ENCODE measurements at places on chromosomes 4 and X. TPM values are rescaled to one million over a fixed set of nuclear protein-coding genes. Genes with fewer than 3 reads are reported as not detected.

GRCh38 chr4:109497511-109497910, 62.5 kb upstream of the MCUB start:
- peaks cover 67% of the 10 kb centered on the region for H3K36me3 ChIP-seq
- H3K27ac ChIP-seq: no peak overlapping the region

DNA sequence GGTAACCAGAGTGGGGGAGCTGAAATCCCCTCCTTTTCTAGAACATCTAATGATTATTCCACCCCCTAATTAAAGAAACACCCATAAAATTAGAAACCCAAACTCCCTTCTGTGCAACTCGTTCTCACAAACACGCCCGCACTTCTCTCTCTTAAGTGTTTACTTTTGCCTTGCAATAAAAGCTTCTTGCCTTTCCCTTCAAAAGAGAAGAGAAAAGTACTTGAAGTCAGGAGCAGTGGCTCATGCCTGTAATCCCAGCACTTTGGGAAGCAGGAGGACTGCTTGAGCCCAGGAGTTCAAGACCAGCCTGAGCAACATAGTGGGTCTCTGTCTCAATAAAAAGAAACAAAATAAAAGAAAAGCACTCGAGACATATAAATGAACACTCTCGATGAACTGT, 3.6 kb upstream of the GPR173 start:
- no peaks in the 10 kb centered on the region for H3K27me3 ChIP-seq
- DNase-seq: no peak
- H3K36me3 ChIP-seq: no peaks in the 10 kb centered on the region
- H3K4me3 ChIP-seq: no peak overlapping the region
- no peaks in the 10 kb centered on the region for H3K4me1 ChIP-seq

DNA sequence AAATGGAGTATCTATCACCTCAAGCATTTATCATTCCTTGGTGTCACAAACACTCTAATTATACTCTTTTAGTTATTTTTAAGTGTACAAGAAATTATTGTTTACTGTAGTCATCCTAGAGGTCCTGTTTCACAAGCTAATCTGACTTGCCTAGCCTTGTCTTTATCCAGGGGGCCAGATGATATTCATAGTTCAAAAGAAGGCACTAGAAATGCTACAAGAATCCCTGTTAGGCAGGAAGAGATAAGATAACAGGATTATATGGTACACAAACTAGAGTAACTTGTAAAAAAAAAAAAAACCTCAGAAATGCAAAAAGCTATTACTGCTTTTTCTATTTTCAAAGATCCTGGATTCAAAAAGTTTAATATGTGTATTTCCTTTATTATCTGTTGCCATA, 95.8 kb downstream of the MBNL3 start:
- no peak overlapping the region for H3K4me3 ChIP-seq
- no peak for DNase-seq
- no peaks in the 10 kb centered on the region for H3K4me1 ChIP-seq
- H3K27ac ChIP-seq: no peak overlapping the region

- DNase-seq: no peak
- H3K36me3 ChIP-seq: no peaks in the 10 kb centered on the region
- H3K4me1 ChIP-seq: peaks cover 7% of the 10 kb centered on the region
- no peak overlapping the region for H3K27ac ChIP-seq
- H3K4me3 ChIP-seq: no peak overlapping the region
These were observed 73.1 kb downstream of the PACRGL start for GRCh38 chr4:20773144-20773997.

DNA sequence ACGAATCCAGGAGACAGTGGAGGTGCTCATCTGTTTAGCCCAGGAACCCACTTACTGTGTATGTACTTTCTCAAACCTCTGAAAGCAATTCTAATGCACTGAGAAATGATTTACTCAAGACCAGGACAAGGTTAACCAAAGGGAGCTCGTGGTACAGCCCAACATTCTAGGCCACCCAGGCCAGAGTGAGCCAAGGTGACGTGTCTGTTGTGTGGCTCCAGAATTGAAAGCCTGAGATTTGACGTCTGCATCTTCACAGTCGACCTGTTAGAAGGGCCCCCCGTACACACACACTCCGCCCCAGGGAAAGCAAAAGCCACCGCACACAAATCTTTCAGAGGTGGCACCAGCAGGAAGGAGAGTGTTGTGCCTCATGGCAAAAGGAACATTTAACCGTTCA, 2.3 kb downstream of the MAP3K15 start:
- peaks cover 3% of the 10 kb centered on the region for H3K4me1 ChIP-seq
- H3K4me3 ChIP-seq: no peak overlapping the region
- H3K36me3 ChIP-seq: no peaks in the 10 kb centered on the region
- no peak for DNase-seq

DNA sequence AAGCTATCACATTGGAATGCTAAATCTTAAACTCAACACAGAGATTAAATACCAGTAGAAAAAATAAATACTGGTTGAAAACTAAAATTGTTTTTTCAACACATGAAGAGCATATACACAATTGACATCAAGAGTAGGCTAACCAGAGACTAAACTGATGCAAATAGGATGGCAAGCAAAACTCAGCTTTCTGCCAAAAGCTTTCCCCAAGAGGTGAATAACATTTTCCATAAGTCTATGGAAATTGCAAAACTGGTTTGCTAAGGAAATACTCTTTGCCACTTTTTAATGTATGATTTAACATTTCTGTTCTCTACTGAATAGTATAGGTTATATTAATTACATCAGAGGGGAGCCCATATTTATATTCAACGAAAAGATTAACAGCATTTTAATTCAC, 23.8 kb downstream of the IQCM start:
- no peak for DNase-seq
- H3K27ac ChIP-seq: no peak overlapping the region
- H3K27me3 ChIP-seq: no peaks in the 10 kb centered on the region
- H3K4me3 ChIP-seq: no peak overlapping the region

DNA sequence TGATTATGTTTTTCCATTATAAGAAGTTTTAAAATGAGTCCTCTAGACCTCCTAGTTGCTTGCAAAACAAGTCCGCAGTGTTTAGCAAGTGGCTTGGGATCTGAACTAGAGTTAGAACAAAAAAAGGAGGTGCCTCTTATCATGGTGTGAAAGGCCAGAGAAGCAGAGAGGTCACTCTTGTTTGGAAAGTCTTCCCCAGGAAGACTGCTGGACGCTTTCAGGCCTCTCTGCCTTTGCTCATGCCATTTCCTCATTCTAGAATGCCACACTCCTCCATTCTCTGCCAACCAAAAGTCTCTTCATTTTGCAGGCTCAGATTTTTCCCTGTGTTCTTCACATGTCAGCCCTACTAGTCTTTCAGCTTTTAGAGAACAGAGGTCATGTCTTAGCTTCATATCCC, 14.9 kb downstream of the PARM1 start:
- H3K4me1 ChIP-seq: no peaks in the 10 kb centered on the region
- H3K36me3 ChIP-seq: no peaks in the 10 kb centered on the region
- no peak overlapping the region for H3K4me3 ChIP-seq
- H3K27me3 ChIP-seq: no peaks in the 10 kb centered on the region
- H3K27ac ChIP-seq: peak overlapping the region; percentile 52

- H3K4me3 ChIP-seq: no peak overlapping the region
- no peak for DNase-seq
- H3K4me1 ChIP-seq: no peaks in the 10 kb centered on the region
- H3K27me3 ChIP-seq: no peaks in the 10 kb centered on the region
- no peak overlapping the region for H3K27ac ChIP-seq
These were observed 8.8 kb downstream of the SASH3 start for GRCh38 chrX:129788527-129788926.

DNA sequence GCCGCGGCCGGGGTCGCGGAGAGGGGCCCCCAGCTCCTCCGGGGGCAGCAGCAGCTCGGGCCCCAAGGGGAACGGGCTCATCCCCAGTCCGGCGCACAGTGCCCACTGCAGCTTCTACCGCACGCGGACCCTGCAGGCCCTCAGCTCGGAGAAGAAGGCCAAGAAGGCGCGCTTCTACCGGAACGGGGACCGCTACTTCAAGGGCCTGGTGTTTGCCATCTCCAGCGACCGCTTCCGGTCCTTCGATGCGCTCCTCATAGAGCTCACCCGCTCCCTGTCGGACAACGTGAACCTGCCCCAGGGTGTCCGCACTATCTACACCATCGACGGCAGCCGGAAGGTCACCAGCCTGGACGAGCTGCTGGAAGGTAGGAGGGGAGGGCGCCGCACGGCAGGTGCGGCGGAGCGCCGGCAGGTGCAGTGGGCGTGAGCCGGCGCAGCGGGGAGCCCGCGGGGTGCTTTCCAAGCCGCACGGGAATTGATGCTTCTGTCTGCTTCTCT, 886 bp downstream of the DCLK2 start:
- peak overlapping the region; percentile 75 for H3K27ac ChIP-seq
- DNase-seq: peak; percentile 67
- H3K4me3 ChIP-seq: peak overlapping the region; percentile 58

DNA sequence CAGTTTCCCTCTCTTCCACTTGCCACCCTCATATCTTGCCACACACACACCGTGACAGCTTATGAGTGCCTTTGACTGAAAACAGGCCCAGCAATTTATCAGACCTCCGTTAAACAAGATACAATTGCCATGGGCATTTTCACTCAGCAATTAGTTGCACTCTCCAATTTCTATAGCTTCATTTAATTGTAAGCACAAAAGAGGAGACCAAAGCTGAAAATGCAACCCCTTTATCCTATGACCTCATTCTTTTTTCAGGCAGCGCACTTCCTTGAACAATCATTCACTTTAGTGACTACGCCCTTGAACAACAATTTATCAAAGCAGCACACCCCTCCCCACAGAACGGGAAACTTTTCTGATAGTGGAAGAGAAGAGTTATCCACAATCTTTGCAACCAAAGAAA, 4.1 kb downstream of the POF1B start:
- no peaks in the 10 kb centered on the region for H3K27me3 ChIP-seq
- no peaks in the 10 kb centered on the region for H3K4me1 ChIP-seq
- no peak overlapping the region for H3K27ac ChIP-seq
- H3K36me3 ChIP-seq: no peaks in the 10 kb centered on the region

DNA sequence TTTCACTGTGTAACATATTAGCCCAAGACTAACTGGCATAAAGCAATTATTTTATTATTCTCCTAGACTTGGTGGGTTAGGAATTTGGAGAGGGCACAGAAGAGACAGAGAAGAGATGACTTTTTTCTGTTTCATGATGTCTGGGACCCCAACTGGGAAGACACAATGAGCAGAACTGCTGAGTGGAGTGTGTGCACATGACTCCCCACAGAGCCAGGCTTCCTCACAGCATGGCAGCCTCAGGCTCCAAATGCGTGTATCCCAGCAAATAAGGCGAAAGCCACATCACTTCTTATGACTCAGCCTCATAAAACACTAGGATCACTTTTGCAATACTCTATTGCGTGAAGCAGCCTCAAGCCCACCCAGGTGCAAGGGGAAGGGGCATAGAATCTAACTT, 68.4 kb downstream of the MFAP3L start:
- no peaks in the 10 kb centered on the region for H3K4me1 ChIP-seq
- H3K27me3 ChIP-seq: no peaks in the 10 kb centered on the region
- H3K4me3 ChIP-seq: no peak overlapping the region
- H3K36me3 ChIP-seq: no peaks in the 10 kb centered on the region
- DNase-seq: no peak

- no peak for DNase-seq
- H3K36me3 ChIP-seq: no peaks in the 10 kb centered on the region
- no peak overlapping the region for H3K27ac ChIP-seq
- H3K4me3 ChIP-seq: no peak overlapping the region
These were observed 89.2 kb downstream of the WDFY3 start for GRCh38 chr4:84877051-84877833.

GRCh38 chr4:77994194-77994721, 62.9 kb upstream of the FRAS1 start:
- H3K4me1 ChIP-seq: no peaks in the 10 kb centered on the region
- H3K27me3 ChIP-seq: no peaks in the 10 kb centered on the region
- no peak overlapping the region for H3K4me3 ChIP-seq
- no peak overlapping the region for H3K27ac ChIP-seq
- no peak for DNase-seq
- no peaks in the 10 kb centered on the region for H3K36me3 ChIP-seq

DNA sequence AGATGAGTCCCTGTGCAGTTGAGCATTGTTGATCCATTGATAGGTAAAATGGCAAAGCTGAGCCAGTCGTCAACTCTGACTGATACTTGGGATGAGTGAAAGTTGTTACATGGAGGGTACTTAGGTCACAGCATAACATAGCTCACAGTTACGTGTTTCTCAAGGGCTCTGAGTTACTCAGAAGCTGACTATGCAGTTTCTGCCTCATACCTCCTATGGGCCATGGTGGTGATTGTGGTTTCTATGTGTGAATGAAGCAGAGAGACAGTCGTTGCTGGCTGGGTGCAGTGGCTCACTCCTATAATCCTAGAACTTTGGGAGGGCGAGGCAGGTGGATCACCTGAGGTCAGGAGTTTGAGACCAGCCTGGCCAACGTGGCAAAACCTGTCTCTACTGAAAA, 30.8 kb downstream of the FRMPD3 start:
- no peak overlapping the region for H3K4me3 ChIP-seq
- no peaks in the 10 kb centered on the region for H3K27me3 ChIP-seq
- H3K27ac ChIP-seq: no peak overlapping the region
- DNase-seq: no peak

DNA sequence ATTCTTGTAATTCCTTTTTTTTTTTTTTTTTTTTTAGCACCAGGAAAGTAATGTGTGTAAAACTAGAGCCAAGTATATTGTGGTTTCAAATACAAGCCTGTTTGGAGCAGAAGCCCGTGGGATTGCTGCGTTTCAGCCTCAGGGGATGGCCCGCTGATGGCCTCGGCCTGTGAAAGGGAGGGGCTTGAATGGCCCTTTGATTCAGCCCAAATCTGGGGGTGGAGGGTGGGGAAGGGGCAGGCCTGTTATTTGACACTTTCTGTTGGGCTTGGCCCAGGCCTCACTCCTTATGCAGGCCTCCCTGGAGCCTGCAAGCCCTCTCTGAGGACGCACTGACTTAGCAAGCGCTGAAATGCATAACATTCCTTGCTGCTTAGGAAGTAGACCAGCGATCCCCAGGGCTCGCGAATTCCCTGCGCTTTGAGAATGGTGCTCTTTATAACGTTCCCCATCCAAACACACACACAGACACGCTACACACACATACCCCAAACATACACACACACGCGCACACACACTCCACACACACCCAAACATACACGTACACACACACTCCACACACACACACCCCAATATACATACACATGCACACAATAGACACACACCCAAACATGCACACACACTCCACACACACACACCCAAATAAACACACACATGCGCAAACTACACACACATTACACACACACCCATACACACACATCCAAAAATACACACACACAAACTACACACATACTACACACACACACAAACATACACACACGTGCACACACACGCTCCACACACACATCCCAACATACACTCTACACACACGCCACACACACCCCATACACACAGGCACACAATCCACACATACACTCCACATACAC, 29.6 kb downstream of the TLR10 start:
- no peak overlapping the region for H3K27ac ChIP-seq
- no peaks in the 10 kb centered on the region for H3K36me3 ChIP-seq
- no peak overlapping the region for H3K4me3 ChIP-seq
- no peaks in the 10 kb centered on the region for H3K27me3 ChIP-seq

- H3K4me3 ChIP-seq: no peak overlapping the region
- DNase-seq: no peak
- H3K27me3 ChIP-seq: no peaks in the 10 kb centered on the region
- no peaks in the 10 kb centered on the region for H3K36me3 ChIP-seq
- H3K4me1 ChIP-seq: peaks cover 9% of the 10 kb centered on the region
These were observed 25.4 kb upstream of the LIMCH1 start for GRCh38 chr4:41512596-41512995.

The MAGED4B gene
- total RNA-seq: 6.1 TPM

The MAGEC3 gene
- total RNA-seq: not detected

The FAM9B gene
- 0.52 TPM for total RNA-seq

The SSX2 gene
- not detected for total RNA-seq

The SMAD1 gene
- total RNA-seq: 23.9 TPM

The GPR82 gene
- total RNA-seq: 3.4 TPM

The SYN1 gene
- 0.75 TPM for total RNA-seq

The SMIM10L2A gene
- 2.0 TPM for total RNA-seq

The NAA11 gene
- not detected for total RNA-seq

The PLK4 gene
- 0.69 TPM for total RNA-seq

The NR3C2 gene
- 25.9 TPM for total RNA-seq

The HSPA4L gene
- total RNA-seq: 5.7 TPM

The MTHFD2L gene
- 14.1 TPM for total RNA-seq

The KIF4A gene
- total RNA-seq: 0.75 TPM
